Stimulated activated CD8-positive, alpha-beta memory T cell treated with anti-CD3 and anti-CD28 coated beads, Interleukin-4, amount 100 ng/mL, for 24 hours (primary cell): ENCODE measurements at places on chromosomes 16 and 17.

GRCh38 chr17:73933164-73933766, 270.2 kb upstream of the RPL38 start:
- no peak for DNase-seq

DNA sequence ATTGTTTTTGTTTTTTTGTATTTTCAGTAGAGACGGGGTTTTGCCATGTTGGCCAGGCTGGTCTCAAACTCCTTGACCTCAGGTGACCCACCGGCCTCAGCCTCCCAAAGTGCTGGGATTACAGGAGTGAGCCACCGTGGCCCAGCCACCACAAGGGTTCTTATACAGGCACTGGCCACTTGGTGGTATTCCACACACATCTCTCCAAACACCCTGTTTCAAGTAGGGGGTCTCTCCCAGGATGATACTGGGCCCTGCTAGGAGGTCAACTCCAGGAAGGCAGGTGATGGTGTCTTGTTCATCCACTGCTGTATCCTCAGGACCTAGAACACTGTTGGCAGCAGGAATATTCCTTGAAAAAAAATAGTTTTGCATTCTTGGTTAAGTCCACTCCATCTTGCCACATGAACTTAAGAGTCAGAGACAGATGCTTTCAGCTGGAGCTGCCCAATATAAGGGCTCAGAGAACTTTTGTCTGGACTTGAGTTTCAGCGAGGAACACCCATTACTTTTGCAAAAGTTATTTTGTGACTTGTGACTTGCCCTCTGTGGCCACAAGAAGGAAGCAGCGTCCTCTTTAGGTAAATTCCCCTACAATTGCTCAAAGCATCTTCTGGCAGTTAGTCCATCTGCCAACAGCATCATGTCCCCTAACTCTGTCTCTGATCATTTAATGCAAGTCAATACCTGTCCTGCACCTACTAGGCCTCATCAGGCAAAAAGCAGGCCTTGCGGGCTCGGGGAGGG, 7.4 kb upstream of the EEF2K start:
- DNase-seq = no peak

DNA sequence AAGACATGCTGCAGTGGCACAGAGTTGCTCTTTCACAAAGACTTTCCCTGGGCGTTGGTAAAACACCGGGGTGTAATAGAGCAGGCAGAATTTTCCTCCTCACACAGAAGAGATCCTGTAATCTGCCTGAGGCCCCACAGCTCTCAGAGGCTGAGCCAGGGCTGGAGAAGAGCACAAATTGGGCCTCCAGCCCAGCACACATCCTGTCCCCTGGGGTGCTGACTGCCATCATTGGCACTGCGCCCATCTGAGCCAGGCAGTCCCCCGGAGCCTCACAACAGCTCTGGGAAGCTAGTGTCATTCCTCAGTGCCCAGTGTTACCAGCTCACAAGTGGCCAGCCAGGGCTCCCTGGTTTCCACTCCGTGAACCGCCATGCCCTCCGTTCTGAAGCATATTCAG, 119.4 kb downstream of the SOCS1 start:
- DNase-seq = no peak

DNA sequence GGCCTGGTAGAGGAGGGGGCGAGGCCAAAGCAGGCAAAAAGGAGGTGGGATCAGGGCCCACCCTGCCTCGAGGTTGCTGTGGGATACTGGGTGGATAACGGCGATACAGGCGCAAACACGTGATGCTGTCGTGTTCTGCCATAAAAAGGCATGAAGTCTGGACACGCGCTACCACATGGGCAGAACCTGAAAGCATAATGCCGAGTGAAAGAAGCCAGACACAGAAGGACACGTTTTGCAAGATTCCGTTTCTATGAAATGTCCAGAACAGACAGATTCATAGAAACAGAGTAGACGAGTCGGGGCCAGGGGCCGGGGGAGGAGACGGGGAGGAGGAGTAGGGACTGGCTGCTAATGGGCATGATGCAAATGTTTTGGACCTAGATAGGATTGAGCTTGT, 43.5 kb downstream of the ZDHHC7 start:
- no peak for DNase-seq

- no peak for DNase-seq
Measured at GRCh38 chr17:10316801-10317542, 55.8 kb downstream of the MYH13 start.

DNA sequence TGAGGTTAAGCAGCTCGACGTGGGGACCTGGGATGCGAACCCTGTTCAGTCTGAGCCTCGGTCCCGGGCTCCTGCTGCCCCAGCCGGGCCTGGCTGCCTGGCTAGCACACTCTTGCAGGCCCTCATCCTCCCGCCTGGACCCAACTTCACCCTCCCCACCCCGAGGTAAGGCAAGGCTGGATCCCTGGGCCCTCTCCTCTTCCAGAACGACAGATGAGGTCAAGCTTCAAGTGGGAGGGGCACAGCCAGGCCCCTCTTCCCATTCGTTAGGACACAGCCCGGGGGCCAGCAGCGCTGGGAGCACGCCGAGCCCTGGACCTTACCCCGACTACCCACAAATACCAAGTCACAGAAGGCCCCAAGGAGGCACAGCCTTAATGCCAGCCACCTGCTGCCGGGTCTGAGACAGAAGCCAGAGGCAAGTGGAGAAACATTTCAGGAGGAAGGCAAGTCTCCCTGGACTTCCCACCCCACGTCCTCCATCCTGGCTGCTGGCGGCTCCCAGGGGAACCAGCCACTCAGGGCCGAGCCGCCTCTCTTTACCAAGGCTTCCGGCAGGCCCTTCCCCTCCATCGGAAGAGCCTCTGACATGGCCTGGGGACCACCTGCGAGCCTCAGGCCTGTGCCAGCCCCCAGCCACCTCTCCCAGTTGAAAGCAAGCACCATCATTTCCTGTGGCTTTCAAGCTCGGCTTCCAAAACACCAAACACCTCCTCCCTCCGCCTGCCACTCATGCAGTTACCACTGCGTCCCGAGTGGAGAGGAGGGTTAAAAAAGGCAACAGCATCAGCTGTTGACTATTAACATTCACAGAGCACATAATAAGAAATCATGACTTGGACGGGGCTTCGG, 59.9 kb downstream of the RPH3AL start:
- DNase-seq = no peak

- DNase-seq = no peak
Measured at GRCh38 chr17:63611354-63611753, 10.7 kb downstream of the TACO1 start.

DNA sequence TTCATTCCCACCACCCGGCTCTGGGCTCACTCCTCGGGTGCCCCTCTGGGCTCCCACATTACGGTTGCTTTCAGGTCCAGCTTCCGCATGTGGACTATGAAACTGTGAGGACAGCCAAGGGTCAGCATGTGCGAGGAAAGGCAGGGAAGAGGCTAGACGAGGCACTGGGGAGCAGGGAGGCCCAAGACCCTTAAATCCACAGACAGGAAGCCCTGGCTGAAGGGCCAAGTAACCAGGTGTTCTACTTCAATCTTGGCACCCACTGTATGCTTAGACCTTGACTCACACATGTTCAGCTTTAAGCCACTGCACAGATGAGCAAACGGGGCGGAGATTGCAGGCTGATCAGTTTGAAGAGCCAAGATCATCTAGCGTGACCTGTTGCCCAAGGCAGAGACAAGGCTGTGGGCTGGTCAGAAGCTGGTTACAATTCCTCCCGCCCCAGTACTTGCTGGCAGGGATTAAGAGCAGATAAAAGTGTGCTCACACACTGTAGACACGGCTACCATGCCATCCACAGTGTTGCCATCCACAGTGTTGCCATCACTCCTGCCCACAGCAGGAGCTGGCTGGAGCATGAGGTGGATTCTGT, at the start of gene CES4A:
TSS of gene CES4A (plus strand) at position 393 of the 592 bp plus-strand sequence. CDS start at position 577, 184 bp downstream.
- no peak for DNase-seq

GRCh38 chr16:48433850-48434530, 48.8 kb upstream of the SIAH1 start:
- DNase-seq = no peak

DNA sequence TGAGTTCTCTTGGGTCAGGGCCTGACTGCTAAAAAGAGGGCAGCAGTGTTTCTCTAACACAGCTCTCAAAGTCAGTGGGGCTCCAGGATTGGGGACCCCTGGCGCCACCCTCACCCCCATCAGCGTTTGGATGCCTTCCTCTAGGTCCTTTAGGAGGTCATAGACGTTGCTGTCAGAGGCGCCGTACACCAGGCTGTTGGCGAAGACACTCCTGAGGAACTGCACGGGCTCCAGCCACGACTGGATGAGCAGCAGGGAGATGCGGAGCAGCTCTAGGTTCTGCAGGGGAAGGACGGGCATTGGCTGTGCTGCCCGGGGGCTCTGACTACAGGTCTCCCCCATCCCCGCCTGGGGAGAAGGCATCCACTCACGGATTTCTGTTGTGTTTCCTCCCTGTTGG, 993 bp downstream of the GH1 start:
- no peak for DNase-seq

DNA sequence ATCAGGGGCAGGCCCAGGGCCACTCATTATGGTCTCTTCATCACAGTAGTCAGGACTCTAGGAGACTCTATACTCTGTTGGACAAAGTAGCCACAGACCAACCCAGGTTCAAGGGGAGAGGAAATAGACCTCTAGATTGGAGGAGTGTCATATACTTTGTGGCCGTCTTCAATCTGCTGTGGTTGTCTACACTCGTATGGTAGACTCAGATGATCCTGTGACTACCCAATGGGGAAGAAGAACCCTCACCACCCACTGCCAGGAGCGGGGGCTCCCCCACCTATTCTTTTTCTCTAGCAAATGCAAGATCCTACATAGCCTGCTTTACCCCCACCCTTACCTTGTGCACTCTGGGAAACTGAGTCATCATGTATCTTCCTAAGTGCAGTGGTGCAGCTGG, 80.5 kb downstream of the KSR1 start:
- no peak for DNase-seq
